Sciatic nerve (tissue), 2 donors: ENCODE measurements at places on chromosomes 13 and 19. TPM values are rescaled to one million over a fixed set of nuclear protein-coding genes. Genes with fewer than 3 reads are reported as not detected.

DNA sequence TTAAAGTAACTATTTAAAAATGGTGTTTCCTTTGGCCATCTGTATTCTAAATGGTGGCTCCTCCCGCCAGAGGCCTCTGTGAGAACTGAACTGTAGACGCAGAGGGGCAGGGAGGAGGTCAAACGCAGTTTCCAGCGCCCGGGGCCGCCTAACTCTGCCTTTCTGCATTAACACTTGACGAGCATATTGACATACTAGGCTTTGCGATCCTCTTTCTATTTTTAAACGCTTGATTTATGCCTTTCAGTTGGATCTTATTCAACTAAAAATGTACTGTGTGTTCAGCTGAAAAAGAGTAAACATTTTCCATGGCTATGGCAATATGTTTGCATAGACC lies 74.7 kb downstream of the SPACA7 start:
- DNase-seq: no peak

DNA sequence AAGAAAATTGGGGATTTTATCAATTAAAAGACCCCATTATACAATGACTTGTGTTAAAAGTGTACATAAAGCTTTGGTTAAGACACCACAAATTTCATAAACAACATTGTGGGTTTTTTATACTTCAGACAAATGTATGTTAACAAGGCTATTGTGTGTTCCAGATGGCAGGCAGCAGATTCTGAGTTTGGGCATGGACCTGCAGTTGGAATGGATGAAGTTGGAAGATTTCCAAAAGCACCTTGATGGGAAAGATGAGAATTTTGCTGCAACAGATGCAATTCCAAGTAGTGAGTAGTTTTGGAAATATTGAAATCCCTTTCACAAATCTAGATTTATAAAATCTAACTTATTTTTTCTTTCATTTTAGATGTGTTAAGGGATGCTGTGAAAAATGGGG lies 25.4 kb downstream of the MPHOSPH8 start:
- DNase-seq: no peak

- DNase-seq: no peak
Measured at GRCh38 chr19:19068659-19069654, 5.2 kb downstream of the SLC25A42 start.

DNA sequence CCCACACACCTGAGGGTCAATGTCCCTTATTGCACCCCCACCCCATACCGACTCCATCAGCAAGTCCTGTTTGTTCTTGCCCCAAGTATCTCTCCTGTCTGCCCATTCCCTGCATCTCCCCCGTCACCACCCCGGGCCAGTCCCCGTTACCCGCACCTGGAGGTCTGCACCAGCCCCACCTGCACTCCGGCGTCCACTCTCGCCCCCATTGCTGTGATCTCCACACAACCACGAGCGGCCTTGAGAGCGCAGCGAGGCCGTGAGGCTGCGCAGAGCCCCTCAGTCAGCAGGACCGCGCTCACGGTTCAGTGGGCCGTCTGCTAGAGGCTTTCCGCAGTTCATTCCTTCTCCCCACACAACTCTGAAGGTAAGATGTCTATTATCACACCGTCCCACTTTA lies 152.8 kb downstream of the KATNAL1 start:
- no peak for DNase-seq

ZNF154 gene
- total RNA-seq: 1.8 TPM

KLK12 gene
- total RNA-seq: not detected

LHB gene
- total RNA-seq: not detected

- peak; percentile 88 for DNase-seq
Measured at GRCh38 chr19:33795370-33796163, 1.1 kb upstream of the KCTD15 start.

DNA sequence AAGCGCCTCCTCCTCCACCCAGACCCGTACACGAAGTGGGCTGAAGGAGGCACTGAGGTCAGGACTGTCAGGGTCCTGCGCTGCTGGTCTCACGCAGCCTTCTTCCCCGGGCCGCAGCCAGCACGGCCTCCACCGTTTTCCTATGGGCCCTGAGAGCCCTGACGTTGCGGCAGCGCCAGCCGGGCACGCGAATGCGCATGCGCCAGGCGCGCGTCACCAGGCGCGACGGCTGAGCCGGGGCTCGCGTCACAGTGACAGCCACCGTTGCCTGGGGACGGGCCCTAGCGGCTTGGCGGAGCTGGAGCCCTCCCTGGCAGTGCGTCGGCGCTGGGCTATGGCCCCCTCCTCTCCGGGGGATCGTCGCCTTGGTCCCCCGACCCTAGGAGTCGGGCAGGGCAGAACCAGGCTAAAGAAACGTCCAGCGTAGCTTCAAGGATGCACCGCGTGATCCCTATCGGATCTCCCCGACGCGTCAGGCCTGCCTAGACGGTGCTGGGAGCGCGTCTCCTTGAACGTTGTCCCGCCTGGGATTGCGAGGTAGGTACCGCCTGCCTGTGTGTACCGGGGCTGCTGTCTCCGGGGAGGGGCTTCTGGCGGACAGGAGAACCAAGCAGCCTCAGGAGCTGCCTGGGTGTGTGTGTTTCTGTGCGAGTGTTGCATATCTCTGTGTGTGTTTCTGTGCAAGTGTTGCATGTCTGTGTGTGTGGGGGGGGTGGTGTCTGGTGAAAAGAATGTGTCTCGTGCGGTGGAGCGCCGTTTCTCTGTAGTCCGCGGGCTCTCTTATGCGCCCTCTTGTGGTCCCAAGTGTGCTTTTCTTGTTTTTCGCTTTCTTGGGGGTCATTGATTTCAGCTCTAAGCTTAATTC lies 43.2 kb downstream of the ZNF571 start:
- DNase-seq: no peak

DNA sequence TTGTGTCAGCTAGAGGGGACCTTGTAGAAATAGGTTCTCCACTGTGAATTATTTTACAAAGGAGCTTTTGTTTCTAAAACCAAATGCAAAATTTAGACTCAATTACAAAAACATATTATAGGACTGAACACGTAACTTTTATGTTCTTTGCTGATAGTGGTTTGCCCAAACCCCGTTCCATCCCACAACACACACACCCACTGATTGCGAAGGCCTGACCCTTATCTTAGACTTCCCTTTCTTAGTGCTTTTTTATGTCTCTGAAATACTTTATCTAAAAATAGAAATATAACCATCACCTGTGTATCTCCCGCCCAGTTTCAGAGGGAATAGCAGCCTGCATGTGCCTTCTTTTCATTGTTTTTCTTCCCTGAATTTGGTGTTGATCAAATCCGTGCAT lies 13.0 kb downstream of the CCNA1 start:
- no peak for DNase-seq

GRCh38 chr19:4506449-4507149 lies 11.7 kb downstream of the PLIN4 start:
- DNase-seq: no peak

DNA sequence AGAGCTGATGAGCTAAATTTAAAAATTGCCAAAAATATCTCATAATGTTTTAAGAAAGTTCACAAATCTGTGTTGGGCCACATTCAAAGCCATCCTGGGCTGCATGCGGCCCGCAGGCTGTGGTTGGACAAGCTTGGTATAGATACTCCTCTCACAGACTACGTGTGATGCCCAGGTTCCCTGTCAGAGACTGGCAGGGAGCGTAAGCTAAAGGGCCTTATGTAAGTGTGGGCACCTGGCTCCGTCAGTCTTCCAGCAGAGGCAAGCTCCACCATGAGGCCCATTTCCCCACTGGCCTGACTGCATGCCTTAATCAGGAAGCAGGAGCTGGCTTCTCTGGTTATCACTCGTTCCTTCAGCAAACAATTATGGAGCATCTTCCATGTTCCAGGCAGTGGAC lies 200.2 kb downstream of the FOXO1 start:
- DNase-seq: peak; percentile 26

- DNase-seq: no peak
Measured at GRCh38 chr13:46866150-46866549, 30.7 kb downstream of the HTR2A start.

DNA sequence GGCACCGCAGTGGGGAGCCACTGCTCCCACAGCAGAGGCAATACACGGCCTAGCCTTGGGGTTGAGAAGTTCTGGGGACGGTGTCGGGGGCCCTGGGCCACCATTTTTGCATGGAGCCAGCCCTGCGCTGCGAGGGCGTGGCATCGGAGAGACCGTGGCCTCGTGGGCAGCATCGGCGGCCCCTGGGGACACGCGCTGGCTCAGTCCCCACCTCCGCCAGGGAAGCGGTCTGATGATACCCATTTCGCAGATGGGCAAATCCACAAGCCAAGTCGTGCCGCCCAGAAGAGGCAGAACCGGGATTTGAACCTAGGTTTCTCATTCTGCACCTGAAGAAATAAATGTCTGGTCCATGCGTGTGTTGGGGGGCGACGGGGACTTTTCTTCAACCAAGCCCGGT lies 1.2 kb upstream of the UPK1A start:
- no peak for DNase-seq

LIG4 gene
- 8.5 TPM for total RNA-seq
